ENCODE measurements at places on chromosomes 3 and 15. TPM values are rescaled to one million over a fixed set of nuclear protein-coding genes. Genes with fewer than 3 reads are reported as not detected.

HRG gene
- not detected for total RNA-seq

SNAPC5 gene
- total RNA-seq, result 23.4 TPM

TNNC1 gene
- 4.7 TPM for total RNA-seq

ACTC1 gene
- total RNA-seq, result not detected

SELENOT gene
- 105 TPM for total RNA-seq

RPL35A gene
- total RNA-seq, result 1,575 TPM

- no peak for DNase-seq
These were observed 239.7 kb downstream of the UACA start for GRCh38 chr15:70523616-70524015.

DNA sequence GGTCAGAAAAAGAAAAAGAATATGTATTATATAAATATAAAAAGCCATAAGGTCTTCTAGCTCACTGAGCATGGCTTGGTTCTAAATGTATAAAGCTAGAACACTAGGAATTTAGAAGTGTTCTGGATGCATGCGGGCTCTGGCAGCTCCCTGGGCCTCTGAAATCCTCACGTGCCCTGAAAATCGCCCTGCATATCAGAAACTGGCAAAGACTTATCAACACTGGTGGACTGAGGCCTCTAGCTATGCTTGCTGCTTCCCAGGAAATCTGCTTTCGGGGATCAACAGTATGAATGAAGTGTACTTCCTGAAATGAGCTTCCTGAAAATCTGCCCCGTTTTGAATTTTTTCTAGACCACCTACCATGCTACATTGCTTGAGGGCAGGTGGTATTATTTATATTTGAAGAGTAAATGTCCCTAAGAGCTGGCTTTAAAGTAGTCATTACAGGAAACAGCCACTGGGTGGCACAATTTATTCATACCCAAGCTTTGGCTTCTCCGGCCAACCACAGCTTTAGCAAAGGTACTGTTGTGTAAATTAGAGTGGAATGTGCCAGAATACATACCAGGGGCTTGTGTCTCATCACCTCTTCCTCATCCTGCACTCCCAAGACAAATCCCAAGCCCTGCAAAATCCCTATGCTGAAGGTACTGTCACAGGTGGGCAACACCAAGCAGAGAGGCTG lies 17.7 kb downstream of the CRTAP start:
- peak; percentile 32 for DNase-seq

GRCh38 chr3:77590191-77590590 lies 550.3 kb downstream of the ROBO2 start:
- DNase-seq, result no peak

DNA sequence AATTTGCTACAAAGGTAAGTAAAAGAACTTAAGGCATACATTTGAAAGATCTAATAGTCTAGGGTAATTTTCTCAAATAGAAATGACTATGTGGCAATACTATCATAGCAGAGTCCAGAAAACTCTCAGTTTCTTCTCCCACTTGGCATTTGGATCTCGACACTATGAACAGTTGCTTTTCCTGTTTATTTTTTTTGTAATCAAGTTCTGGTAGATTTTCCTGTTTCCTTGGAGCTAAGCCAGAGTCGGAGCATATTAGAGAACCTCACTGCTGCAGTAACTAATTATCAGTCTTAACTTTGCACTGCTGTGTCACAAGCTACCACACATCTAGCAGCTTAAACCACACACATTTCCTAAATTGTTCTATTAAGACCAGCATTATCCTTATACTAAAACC lies 44.9 kb upstream of the ZNF385D start:
- DNase-seq, result no peak

- DNase-seq, result no peak
These were observed 36.3 kb upstream of the MYH15 start for GRCh38 chr3:108546692-108547091.

GRCh38 chr15:40928821-40929659 lies at the start of gene DLL4:
TSS of gene DLL4 (plus strand) at chr15:40929340. CDS start at chr15:40929669, 329 bp downstream.
- peak; percentile 53 for DNase-seq

DNA sequence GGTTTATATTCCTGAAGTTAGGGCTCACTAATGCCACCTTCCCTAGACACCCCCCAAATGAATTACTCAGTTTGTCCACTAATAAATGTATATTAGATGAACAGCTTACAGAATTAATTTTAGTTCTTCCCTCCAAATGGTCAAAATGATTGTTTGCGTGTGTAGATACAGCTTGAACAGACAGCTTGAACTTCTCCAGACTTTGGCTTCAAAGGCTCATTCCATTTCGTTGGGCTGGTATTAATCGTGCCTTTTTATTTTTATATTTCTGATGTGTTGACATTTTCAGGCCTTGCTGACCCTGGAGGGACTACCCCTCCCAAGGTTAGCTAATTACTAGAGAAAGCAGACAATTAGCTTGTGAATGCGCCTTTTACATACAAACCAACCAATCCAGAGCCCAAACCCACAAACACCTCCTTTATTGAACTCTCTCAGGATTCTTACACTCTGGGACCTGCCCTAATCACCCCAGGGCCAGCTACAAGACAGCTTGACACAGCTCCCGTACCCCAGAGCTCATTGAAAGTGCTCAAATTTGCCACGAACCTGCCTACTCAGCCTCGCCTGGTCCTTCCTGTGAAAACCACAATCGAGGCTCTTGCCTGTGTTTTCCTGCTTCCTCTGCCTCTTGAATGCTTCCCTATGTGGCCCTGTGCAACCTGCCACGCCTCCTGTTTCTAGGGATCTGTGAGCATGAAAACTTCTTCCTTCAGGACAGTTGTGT lies 40.3 kb downstream of the RPL22L1 start:
- DNase-seq, result no peak

DNA sequence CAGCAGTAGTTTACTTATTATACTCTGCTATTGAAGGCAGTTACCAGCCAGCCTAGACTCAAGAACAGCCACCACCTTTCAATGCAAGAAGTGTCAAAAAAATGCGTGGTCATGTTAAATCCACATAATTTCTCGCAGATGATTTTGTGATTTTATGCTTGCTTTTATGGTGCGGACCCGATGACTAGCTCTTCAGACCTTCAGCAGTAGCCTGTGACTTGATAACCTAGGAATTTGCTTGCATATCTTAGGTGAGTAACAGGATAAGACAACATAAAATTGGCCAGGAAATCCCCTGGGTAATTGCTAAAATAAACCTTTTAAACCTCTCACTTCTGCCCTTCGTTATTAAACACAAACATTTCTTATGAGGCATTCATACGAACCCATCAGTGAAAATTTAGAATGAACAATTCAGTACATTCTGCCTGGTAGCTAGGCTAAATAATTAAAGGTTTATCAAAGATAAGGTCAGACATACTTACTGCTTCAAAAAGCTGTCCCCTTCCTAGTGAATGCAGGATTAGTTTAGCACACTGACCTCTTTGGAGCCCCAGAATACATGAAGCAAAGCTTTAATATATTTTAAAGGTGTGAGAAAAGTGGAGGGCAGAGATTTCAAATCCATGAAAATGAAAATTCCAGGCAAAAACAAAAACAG lies 798.8 kb downstream of the OTOL1 start:
- no peak for DNase-seq

- no peak for DNase-seq
These were observed 83.4 kb downstream of the IL1RAP start for GRCh38 chr3:190597291-190597690.

GRCh38 chr15:82146990-82147461 lies 101.2 kb upstream of the MEX3B start:
- DNase-seq, result no peak

- no peak for DNase-seq
These were observed 26.5 kb upstream of the PLOD2 start for GRCh38 chr3:146187334-146187950.

- DNase-seq, result no peak
These were observed 79.3 kb downstream of the SLC7A14 start for GRCh38 chr3:170506556-170506955.

Measured in activated CD4-positive, alpha-beta memory T cell treated with anti-CD3 and anti-CD28 coated beads for 36 hours (primary cell).